Lung (tissue), 17 donors: ENCODE measurements at places on chromosomes 4 and X.
A peak's percentile ranks its signal among the peaks of the same experiment; 100 is the strongest.

GRCh38 chr4:122456231-122457116, at the start of gene IL2:
TSS of gene IL2 (minus strand) at chr4:122456725. CDS start at chr4:122456440, 285 bp downstream.
- DNase-seq = no peak

DNA sequence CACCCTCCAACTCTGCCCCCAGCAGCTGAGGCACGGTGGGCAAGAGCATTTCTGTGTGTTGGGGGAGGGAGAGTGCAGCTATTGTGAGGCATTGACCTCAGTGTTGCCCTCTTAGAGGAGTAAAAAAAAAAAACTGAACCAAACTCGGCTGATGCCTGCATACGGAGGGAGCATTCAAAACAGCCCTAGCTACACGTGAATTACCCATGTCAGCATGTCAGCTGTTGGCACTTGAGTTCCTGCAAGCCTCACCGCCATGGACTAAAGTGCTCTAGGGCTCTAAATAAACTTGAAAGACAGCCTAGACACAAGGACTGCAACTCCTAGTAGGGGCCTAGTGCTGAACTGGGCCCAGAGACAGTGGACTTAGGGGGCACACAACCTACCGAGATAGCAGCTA, 22.0 kb downstream of the ITIH6 start:
- no peak for DNase-seq

DNA sequence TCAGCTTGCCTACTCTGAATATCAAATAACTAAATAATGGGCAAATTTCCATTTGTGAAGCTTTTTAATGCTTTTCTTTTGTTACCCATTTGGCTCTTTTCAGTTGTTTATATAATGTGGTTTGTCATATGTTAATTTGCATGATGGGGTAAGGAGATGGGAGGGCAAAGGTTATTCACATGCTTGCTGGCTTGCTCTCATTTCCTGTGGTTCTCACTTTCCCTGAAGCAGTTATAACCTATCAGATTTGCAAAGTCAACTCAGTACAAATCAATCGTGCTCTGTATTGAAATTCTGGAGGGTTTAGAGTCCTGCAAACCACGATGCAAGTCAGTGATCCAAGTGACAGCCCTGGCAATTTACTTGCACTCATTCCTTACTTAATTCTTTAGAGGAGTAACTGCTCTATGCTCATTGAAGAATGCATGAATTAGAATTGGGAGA, 711.2 kb downstream of the ADGRL3 start:
- DNase-seq = no peak

DNA sequence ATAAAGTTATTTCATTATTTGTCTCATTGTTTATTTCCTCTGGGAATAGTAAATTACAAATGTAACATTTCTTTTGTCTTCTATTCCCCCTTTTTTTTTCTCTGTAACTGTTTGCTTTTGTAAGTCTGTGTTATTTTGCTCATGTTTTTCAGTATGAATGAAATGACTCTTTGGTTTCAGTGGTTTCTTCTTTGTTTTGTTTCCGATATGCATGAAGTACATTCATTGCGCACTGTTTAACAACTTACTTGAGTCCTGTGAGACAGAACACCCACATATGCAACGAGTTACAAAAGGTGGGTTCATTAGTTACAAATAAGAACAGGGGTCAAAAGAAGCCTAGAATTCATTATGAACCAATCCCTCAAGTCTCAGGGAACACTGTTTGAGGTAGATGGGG, 175.0 kb upstream of the UGT8 start:
- DNase-seq = no peak

GRCh38 chrX:15567886-15568616, 32.7 kb downstream of the ACE2 start:
- peak; percentile 44 for DNase-seq

DNA sequence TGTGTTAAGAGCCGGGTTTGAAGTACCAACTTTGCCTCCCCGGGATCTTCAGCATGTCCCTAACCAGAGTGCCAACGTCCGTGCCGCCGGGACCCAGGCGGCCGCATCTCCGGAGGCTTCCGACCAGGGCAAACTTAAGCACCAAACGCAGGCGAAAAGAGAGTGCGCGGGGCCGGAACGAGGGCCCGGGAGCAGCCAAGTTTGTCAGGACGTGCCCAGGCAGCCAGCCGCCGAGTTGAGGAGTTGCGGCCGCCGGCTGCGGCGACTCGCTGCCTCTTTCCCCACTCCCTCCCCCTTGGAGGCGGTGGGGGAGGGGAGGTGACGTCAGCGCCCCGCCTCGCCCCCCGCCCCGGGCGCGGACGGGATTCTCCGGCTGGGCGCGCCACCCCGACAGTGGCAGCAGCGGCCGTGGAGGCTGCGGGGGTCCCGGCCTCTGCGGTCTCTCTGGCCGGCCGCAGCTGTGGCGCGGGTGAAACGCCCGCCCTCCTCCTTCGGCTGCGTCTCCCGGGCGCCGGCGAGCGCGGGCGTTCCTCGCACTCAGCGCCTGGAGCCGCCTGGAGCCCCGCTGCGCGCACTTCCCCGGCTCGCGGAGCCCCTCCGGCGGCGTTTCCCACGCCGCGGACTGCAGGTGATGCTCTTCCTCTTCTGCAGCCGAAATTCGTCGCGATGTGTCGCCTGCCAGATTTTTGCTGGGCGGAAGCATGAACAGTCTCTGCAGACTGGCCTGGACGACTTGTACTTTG, 2.9 kb upstream of the FAT1 start:
- peak; percentile 92 for DNase-seq

DNA sequence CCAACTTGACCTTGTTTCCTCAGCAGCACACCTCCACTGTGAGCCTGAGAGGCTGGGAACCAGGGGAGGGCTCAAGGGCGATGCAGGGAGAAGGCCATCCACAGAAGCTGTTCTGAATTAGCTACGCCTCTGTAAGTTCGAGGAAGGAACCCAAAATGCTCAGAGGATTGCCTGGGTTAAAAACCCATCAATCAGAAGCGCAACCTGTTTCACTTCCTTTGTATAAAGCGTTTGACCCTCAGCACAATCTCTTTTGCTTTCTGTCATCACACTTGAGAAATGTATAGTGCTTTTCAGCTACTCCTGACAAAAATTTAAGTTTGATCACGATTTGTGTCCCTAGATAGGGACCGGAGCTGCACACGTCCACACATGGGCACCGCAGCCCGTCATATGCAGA, 48.0 kb upstream of the MAP3K15 start:
- no peak for DNase-seq

- DNase-seq = no peak
Measured at GRCh38 chrX:72080800-72081199, 50.9 kb downstream of the RTL5 start.
